Stimulated activated CD4-positive, alpha-beta T cell treated with anti-CD3 and anti-CD28 coated beads, Interleukin-4, amount 100 ng/mL, for 4 hours (primary cell): ENCODE measurements at places on chromosomes 4 and X.

DNA sequence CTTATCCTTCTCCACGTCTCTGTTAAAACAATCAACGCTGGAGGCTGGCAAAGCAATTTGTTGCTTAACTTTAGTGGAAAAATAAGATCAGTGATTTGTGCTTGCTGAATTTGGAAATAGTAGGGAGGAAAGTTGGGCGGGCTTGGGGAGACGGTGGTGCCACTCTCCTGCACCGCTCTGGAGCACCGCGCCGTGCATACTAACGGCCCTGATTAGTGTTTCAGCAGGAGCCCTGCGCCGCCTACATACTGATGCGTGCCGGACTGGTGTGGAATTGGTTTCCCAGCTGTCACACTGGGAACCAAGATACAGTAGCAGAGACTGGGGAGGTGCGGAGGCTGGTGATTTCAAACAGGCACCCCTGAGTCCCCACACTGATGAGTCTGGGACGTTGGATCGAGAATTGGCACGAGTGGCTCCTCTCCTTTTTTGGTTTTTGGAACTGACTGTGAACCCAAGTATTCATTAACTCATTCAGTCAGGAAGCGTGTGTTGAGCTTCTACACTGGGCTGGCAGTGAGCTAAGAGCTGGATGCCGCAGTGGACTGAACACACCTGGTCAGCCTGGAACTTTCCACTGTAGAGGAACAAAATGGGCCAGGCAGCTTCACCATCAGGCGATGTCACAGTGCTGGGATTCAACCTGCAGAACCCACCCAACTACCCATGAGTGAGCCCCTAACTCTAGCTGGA is 29.0 kb upstream of the PSAPL1 start:
- no peak for DNase-seq

GRCh38 chr4:7980036-7980435 is 40.4 kb upstream of the AFAP1 start:
- DNase-seq: no peak

DNA sequence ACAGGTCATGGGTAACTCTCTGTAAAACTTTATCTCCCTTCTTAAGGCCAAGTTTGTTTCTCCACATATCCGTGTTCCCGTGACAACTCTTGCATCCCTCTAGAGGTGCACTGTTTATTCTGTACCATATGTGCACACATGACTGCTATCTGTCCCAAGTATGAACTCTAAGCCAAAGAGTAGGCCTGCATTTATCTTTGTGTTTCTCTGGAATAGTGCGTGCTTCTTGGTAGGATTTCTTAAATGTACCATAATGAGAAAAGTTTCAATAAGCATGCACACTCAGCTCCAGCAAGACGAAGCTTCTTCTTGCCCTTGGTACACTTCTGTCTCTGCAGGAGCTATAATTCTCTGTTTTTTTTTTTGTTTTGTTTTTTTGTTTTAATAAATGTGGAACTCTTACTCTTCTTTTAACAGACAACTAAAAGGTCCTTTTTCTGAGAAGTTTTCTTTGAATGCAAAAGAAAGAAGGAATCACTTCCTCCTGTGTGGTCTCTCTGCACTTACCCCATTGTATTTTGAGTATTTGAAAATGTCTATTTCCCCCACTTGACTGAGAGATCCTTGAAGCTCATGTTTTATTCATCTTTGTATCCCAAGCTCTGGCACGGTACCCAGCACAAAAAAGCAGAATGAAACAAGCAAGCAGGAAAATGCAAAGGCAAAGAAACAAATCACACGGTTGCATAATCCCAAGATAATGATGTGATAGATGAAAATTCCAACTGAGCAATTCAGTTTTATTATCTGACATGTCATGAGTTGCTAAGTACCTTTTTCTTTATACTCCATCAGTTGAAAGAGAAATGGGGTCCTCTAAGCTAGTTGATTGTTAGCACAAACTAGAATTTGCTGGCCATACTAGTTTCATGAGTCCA is 521.9 kb upstream of the BOD1L1 start:
- no peak for DNase-seq

- no peak for DNase-seq
Observed at GRCh38 chr4:133320576-133321170, 171.6 kb downstream of the PCDH10 start.

GRCh38 chr4:1602655-1603412 is 81.3 kb downstream of the FAM53A start:
- DNase-seq: no peak

GRCh38 chrX:152418025-152418424 is 33.1 kb downstream of the GABRA3 start:
- DNase-seq: no peak

GRCh38 chrX:252244-252956 is 28.8 kb upstream of the PLCXD1 start:
- DNase-seq: no peak

DNA sequence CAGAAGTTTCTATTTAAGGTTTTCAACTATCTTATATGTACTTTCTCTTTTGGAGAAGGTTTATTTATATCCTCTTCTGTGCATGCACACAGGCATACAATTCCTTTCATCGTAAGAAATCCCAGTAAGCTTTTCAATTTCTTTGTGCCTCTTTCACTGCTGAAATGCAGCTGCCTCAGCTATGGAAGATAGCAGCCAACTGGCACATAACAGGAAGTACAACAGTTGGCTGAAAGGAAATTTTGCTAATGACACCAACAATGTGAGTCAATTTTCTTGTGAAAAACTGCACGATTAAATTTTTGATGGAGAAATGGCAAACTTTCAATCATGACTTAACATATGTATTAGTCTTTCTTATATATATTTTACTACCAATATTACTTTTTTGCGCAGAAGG is 74.5 kb upstream of the PAQR3 start:
- DNase-seq: no peak

- no peak for DNase-seq
Observed at GRCh38 chr4:94757192-94758140, at the start of gene BMPR1B. BMPR1B (plus strand) TSS chr4:94757955; CDS start chr4:95104425, 346,470 bp downstream.

DNA sequence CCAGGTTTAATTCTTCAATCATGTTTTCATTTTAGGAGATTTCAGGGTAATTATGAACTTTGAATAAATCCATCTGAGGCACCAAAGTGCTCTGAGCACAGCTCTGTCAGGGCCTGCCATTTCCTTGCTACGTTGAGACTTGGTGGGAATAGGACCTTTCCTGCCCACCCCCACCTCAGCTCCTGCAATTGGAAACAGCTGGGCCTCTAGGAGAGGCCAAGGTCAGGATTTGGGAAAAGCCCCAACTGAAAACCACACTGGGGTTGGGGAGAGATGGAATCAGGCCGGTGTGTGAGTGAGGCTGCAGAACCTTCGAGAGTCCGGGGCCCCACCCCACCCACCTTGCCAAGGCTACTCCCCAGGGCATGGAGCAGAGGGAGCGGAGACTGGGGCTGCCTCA is 212.7 kb upstream of the BCOR start:
- DNase-seq: no peak
